H4 (cell line): ENCODE measurements at places on chromosomes 3 and 15. TPM values are rescaled to one million over a fixed set of nuclear protein-coding genes. Genes with fewer than 3 reads are reported as not detected.
A peak's percentile ranks its signal among the peaks of the same experiment; 100 is the strongest.

ACVR2B gene
- 0.74 and 1.3 TPM in 2 replicates for total RNA-seq

CP gene
- 2.6 and 3.4 TPM in 2 replicates for total RNA-seq

DNA sequence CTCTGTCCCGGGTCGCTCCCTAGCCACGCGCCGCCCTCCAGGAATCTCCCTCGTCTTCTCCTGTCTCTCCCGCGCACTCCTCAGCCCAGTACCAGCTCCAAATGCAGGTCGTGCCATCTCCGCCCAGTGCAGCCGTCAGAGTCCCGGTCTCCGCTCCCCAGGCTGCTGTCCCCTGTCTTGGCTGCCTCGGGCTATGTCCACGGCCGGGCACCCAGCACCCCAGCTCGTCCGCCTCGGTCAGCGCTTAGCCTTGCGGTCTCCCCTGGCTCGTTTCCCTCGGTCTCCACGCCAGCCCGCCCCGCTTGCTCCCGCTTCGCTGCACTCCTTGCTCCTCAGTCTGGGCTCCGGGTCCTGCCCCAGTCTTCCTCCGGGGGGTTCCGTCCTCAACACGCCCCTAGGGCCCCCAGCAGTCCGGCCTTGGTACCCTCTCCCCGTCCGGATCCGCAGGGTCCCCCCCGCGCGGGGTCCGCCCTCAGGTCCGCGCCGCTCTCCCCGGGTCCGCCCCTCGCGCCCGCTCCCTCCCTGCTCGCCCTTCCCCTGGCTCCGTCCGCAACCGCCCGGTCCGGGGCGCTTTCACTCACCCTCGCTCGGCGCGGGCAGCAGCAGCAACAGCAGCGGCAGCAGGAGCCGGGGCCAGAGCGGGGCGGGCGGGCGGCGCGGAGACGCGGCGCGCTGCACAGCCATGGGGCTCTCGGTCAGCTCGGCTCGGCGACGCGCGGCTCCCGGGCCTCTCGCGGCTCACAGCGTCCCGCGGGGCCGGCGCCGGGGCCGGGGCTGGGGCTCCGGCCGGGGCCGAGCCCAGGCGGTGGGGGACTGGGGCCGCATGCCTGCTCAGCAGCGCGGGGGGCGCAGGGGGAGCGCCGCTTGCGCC, 462 bp downstream of the IGDCC3 start:
- no peak for DNase-seq

GRCh38 chr3:100090669-100091005, 23.7 kb downstream of the FILIP1L start:
- no peak for DNase-seq

DNA sequence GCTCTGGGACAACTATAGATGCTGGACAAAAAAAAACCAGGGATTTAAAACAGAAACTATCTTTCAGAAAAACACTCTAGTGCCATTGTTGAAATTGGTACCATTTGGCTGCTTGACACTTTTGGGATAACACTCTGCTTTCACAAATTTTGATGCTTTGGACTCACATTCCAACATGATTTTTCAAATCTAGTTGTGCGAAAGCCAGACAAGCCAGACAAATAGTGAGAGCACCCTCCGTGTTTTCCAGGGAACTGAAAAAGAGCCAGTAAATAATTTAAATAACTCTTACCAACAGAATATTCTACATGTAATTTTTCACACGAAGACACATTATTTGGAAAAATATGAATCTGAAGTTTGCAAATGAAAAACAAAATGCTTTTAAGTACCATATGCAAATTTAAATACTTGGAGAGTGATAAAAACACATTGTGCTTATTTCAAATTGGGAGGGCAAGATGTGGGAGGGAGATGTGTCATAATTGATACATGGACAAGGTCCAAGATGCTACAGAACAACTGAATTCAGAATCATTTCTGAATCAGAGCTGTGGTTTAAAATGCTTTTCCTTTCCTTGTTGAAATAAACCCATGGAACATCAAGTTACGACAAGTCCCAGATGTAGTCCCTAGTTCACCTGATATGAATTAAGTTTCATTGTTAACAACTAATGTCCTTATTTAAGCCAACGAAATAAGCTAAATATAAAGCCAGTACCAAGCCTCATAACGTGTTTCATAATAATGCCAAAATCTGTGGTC, 144.2 kb upstream of the SOX2 start:
- DNase-seq, result no peak

KBTBD8 gene
- total RNA-seq, result 2.6 and 2.9 TPM in 2 replicates

APOD gene
- 0.12 TPM in 1 of 2 replicates, not detected in the other for total RNA-seq

- no peak for DNase-seq
These were observed 284.9 kb downstream of the UACA start for GRCh38 chr15:70478251-70478990.

NIT2 gene
- 33.6 and 47.0 TPM in 2 replicates for total RNA-seq

- no peak for DNase-seq
These were observed 147.1 kb upstream of the GBE1 start for GRCh38 chr3:81908561-81908960.

- no peak for DNase-seq
These were observed 311.7 kb upstream of the ZNF717 start for GRCh38 chr3:76096836-76097588.

- peak; percentile 90 for DNase-seq
These were observed 4.0 kb downstream of the EPHB3 start for GRCh38 chr3:184565421-184566211.

PLSCR2 gene
- total RNA-seq, result not detected in 2 replicates

DNA sequence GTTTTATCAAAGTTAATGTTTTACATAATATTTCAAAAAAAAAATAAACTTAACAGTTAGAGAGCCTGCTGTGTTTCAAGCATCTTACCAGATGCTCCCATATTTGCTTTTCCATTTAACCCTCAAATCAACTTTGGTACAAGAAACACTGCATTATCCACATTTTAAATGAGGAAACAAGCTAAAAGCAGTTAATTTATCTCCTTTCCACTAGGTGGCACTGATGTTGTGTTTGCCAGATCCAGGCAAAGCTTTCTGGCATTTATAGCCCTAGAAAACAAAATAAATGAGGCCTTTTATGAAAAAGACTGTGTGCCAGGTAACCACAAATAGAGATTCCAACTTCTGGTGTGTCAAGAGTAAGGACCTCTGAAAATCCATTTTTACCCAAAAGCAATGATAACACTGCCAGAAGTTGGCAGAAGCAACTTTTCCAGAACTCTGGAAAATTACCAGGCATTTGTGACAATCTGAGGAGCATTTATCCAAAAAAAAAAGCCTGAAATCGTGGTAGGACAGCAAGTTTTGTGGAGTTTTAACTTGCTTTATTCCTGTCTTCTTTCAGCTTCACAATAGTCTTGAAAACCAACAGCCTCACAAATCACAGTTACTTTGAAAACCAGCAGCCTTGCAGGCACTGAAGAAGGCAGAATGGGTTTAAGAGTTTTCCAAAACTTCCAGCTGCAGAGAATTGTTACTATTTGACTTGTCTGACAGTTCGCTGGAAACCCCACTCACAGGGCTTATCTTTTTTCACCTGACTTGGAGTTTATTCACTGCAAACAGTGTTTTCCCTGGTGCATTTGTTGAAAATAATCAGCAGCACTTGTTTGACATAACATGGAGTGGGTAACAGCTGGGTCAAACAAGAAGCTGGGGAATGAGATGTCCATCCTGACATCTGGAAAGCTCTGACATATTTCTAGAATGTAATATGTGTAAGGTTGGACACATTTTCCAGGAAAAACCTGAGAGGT, 9.2 kb downstream of the FAM162A start:
- DNase-seq, result peak; percentile 73

HLTF gene
- total RNA-seq, result 54.8 and 63.4 TPM in 2 replicates
